ENCODE measurements at places on chromosomes 2 and 18.

GRCh38 chr2:46569061-46569560 is 89.7 kb downstream of the TMEM247 start:
- no peak for DNase-seq

DNA sequence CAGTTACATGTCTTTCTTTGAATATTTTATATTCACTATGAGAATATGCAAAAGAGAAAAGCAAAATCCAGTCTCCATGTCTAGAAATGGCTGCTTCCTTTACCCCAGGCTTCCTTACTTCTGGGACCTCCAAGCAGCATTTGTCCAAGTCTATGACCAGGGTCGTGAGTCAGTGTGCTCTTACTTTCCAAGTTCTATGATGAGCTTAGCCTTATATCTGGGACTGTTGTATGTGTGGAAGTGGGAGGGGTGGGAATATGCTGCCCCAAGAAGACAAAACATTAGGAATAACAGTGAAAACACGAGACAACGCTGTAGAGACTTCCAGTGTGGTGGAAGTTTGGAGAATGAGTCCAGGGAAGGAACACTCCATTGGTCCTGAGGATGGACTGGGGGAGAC is 21.2 kb upstream of the CHRNA1 start:
- no peak for DNase-seq

DNA sequence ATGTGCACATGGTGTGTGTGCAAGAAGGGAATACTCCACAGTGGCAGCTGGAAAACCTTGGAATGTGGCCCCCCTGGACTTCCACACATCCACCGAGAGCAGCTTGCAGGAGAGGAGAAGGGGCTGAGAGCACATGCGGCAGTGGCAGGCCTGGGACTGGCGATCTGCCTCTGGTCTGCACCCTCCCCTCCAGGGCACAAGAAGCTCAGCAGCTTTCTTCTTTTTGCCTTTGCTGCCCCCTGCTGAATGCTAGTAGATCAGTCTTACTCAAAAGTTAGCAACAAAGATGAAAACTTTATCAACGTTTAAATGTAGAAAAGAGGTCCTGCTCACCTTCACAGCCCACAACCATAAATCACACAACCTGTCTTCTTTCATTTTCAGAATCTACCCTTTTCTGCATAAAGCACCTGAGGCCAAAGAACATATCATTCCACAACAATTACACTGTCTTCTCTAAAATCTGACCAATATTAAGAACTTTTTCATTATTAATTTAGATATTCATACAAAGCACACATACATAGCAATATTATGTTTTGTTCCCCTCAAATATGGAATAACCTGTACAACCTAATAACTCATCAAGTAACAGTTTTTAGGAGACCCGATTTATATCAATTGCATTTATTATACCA is 34.6 kb downstream of the TGFBRAP1 start:
- DNase-seq: no peak

DNA sequence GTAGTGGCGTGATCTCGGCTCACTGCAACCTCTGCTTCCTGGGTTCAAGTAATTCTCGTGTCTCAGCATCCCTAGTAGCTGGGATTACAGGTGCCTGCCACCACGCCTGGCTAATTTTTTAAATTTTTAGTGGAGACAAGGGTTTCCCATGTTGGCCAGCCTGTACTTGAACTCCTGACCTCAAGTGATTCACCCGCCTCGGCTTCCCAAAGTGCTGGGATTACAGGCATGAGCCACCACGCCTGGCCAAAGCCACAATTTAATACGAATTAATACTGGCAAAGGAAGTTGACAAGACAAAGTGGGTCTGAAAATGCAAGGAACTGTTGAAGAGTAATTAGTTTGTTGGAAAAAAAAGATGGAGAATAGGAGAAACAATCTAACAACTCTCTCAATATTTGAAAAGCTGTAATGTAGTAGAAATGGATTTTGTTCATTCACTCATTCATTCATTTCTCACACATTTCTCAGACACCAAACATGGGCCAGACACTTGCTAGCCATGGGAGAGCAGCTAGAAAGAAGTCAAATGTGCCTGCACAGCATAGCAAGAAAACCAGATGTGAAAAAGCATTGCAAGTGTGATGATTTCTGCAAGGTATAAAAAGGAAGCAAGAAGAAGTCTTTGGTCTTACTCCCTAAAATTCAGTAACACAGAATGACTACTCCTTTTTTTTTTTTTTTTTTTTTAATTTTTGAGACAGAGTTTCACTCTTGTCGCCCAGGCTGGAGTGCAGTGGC is 39.4 kb upstream of the ATL2 start:
- no peak for DNase-seq

DNA sequence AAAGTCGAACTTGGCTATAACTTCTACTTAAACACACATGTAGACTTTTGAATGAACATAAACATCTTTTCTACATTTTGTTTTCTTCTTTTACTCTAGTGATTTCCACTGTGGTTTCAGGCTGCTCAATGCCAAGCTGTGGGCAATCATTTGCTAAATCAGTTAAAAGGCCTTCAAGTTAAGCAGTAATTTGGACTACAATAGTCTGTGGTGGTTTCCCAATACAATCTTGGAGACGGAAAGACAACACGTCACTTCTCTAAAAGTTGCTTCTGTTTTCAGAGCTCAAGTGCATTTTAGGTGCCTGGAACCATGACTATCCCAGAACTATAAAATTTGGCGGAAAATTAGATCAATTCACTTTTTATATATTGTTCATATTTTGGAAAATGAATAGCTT is 69.4 kb downstream of the TXNL1 start:
- no peak for DNase-seq

DNA sequence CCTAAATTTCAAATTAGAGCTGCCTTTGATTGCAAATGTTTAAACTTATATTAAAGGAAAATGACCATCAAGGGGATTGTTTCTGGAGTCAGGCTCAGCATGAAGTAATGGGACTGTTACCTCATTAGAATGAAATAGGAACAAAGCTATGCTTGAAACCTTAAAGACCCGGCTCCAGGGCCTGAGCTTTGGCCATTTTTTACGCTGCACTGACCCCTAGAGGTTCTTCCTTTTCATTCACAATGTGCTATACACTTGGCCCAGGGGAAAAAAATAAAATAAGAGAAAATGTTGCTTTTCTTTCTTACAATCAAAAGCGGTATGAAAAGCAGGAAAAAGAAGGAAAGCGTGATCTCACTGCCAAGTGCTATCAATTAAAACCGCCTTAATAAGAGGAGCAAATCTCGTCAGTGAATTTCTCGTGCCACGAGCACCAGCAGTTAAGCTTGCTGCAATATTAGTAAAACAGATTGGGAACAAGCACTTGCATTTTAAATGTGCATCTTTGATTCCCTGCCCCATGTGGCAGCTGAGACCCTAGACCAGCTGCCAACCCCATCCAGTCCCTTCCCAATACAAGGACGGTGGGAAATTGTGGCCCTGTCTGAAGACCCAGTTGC is 96.6 kb downstream of the MBD2 start:
- no peak for DNase-seq

- DNase-seq: no peak
These were observed 32.7 kb upstream of the RIT2 start for GRCh38 chr18:43148231-43148630.

- no peak for DNase-seq
These were observed 110.6 kb downstream of the MYCN start for GRCh38 chr2:16050908-16051489.

DNA sequence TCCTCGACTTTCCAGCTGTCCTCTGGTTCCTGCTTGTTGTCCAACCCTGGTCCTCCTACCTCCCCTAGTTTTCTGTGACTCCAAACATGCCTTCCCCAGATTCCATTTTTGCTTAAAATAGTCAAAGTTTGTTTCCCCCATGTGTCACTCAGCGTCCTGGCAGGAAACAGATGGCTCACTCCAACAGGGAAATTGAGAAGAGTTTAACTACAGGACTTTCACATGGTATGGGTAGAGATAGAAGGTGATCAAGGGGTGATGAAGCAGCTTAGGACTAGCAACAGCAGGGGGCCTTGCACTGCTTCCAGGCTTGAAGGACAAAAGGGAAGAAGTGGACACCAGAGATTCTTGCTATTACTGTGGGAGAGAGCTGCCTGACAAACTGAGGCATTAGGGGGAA is 6.1 kb upstream of the CUL3 start:
- DNase-seq: no peak

- DNase-seq: no peak
These were observed 923.6 kb downstream of the CCDC85A start for GRCh38 chr2:57107353-57107752.

DNA sequence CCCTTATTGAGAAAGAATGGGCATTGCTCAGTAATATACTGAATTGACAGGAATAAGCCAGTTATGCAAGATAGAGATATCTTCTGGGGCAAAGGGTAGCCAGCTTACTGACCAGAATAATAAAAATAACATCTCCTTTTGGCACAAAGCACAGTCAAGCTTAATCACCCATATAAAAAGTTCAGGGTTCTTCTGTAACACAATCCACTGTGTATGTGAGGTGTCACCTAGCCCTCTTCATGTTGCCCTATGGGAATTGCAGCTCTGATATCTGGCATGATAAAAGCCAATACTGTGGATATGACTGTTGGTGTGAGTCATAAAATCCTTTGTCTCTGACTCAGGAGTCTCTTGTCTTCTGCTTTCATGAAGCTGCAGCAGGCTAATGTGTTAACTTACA is 90.8 kb downstream of the DSEL start:
- no peak for DNase-seq

- DNase-seq: no peak
These were observed 23.7 kb downstream of the MARCHF7 start for GRCh38 chr2:159736048-159736447.

DNA sequence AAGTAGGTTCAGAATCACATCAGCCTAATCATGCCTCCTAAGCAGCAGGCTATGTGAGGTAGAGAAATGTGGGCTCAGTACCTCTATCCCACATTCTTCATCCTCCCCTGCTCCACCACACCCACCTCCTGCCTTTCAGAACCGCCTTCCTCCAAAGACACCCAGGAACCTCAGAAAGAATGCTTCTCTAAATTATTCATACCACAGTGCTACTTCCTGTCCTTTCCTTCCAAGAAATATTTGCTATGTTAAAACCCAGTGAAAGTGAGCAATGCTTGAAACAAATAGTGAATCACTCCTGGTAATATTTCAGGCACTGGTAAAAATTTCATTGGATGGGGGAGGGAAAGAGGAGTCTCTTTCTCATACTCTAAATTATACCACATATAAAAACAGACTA is 24.0 kb upstream of the CREB1 start:
- DNase-seq: no peak
